WERI-Rb-1 (cell line): ENCODE measurements at places on chromosomes 7 and 10.

GRCh38 chr10:92965314-92965713 is 95.3 kb upstream of the CYP26C1 start:
- DNase-seq, result no peak

GRCh38 chr10:48231699-48232315 is 42.7 kb downstream of the FRMPD2 start:
- no peak for DNase-seq

DNA sequence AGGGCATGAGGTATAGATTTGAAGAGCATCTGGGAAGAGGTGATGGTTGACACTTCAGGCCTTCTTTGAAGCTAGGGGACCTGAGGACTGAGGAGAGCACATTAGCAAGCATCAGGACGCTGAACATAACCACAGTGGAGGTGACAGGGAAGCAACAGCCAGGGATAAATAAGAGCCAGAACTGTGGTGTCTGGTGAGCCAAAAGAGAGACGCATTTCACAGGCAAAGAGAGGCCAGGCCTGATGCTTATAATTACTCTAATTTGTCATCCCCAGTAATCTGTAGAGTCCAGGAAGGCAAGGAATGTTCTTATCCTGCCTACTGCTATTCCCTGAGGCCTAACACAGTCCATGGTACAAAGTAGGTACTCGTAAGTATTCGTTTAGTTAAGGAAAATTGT is 10.4 kb upstream of the FAS start:
- DNase-seq, result no peak

- no peak for DNase-seq
These were observed 7.7 kb upstream of the TRA2A start for GRCh38 chr7:23539494-23539907.

- DNase-seq, result no peak
These were observed 208.5 kb downstream of the EBF3 start for GRCh38 chr10:129755621-129756020.

DNA sequence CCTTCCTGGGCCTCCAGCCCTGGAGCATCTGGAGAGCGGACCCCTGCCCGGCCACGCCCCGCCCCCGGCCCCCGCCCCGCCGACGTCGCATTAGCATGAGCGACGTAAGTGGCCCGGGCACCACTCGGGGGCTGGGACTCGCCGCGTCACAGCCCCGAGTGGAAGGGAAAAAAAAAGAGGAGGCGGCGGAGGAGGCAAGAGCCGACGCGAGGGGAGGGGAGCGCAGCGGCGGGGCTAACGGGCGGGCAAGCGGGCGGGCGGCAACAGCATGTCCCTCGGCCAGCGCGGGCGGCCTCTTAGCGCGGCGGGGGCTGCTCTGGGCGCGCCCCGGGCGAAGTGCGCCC is at the start of gene SLC18A3:
Gene SLC18A3, plus strand, starts transcription at position 197 of the 344 bp plus-strand sequence. CDS start 431 bp downstream, outside the sequence.
- peak; percentile 46 for DNase-seq

DNA sequence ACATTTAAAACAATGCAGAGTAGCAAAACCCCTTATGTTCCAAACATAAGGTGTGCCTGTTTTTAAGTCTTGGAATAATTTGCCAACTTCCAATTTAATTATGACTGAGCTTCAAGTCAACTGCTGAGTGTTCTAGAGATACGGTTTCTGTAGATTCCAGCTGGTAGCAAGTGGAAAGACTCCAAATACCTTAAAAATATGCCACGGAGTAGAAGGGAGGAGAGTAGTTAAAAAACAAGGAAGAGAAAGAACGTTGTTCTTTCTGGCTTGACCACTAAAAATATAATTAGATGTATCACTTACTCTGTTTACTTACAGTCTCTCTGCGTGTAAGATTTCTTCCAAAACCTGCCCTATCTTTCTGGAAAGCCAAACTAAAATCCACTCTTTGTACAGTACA is 24.5 kb upstream of the ABLIM1 start:
- no peak for DNase-seq

DNA sequence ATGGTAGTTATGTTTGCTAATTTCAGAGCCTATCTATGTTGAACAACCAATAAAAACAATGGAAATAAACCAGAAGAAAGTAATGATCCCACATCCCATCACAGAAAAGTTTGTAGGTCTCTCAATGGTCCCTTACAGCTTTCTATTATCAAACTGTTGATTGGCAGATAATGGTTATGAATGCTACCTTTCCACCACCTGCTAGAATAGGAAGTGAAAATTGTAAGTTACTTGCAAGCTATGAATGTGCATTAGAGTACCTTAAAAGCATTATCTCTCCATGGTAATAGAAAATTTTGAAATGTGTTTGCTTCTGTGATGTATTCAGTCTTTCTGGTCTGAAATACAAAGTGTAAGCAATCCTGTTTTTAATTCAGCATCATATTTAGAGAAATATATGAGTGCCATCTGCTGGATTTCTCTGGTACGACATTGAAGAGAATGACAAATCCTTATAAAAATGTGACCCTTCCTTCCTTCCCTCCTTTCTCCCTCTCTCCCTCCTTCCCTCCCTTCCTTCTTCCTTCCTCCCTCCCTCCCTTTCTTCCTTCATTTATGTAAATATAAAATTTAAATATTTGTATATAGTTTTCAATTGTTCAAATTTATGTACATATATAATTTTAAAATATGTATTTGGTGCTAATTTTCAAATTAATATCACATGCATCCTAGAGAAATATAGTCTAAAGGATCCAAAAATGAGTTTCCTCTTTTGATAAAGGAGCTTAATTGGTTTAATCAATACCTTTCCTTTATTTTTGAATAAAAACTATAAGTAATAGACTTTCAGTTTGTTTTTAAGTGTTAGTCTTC is 41.4 kb upstream of the PNLIPRP3 start:
- DNase-seq, result no peak

GRCh38 chr7:93030605-93031225 is 87.1 kb downstream of the SAMD9 start:
- DNase-seq, result no peak

GRCh38 chr10:5284311-5285057 is 80.3 kb upstream of the UCN3 start:
- no peak for DNase-seq

- DNase-seq, result no peak
These were observed 53.5 kb downstream of the SND1 start for GRCh38 chr7:127705461-127705959.

GRCh38 chr10:102233997-102234396 is 7.3 kb downstream of the PITX3 start:
- DNase-seq, result peak; percentile 81

DNA sequence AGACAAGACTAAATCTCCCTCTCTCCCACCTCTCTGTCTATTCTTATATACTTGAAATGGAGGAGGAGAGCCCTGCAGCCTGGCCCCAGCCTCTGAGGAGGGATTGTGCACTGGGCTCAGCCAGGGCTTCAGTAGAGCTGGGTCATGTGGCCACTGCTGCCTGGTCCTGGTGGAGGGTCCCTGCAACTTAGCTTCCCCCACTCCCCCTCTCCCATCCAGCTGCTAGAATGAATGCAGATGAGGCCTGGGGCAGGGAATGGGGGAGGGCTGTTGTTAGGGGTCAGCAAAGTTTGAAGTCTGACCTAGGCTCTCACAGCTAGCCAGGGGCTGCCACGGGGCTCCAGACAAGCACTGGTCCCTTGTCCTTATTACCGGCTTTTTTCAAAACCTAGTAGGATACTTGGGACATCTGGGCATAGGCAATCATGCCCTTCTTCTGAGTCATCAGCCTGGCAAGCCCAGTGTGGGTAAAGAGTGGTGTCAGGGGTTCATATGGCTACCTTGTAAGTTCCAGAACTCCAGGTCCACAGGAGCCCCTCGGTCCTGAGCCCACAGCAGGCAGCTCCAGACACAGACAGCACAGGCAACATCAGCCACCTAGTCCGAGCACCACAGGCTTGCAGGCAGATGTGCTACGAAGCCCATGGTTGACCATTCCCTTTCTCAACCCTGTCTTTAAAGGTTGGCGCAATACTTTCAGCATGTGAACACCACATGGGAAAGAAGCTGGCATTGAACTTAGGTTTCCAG is 12.8 kb upstream of the CXCL12 start:
- DNase-seq, result no peak

GRCh38 chr7:43869867-43870240 is 537 bp upstream of the MRPS24 start:
- DNase-seq, result no peak

- DNase-seq, result peak; percentile 38
These were observed 584 bp upstream of the RUNDC3B start for GRCh38 chr7:87627634-87627994.
